ENCODE measurements at places on chromosomes 16 and 17.

GRCh38 chr16:54027995-54028394, 258.6 kb downstream of the IRX3 start:
- DNase-seq = no peak

DNA sequence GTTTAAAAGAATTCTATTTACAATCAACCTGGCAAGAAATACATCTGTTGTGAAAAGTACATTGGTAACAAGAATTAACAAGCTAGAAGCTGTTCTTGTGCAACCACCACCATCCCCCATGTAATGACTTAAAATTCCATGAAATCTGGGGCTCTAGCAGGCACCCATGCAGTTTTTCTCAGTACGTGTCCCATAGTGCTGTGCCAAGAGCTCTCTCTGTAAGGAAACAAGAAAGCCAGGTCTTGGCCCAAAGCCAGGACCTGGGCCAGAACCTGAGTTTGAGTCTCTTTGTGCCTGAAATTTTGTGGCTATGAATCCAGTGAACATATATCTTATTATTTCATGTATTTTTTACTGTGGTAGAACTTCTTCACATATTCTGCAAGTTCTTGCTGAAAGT, 46.6 kb downstream of the NUP93 start:
- DNase-seq = peak; percentile 26

DNA sequence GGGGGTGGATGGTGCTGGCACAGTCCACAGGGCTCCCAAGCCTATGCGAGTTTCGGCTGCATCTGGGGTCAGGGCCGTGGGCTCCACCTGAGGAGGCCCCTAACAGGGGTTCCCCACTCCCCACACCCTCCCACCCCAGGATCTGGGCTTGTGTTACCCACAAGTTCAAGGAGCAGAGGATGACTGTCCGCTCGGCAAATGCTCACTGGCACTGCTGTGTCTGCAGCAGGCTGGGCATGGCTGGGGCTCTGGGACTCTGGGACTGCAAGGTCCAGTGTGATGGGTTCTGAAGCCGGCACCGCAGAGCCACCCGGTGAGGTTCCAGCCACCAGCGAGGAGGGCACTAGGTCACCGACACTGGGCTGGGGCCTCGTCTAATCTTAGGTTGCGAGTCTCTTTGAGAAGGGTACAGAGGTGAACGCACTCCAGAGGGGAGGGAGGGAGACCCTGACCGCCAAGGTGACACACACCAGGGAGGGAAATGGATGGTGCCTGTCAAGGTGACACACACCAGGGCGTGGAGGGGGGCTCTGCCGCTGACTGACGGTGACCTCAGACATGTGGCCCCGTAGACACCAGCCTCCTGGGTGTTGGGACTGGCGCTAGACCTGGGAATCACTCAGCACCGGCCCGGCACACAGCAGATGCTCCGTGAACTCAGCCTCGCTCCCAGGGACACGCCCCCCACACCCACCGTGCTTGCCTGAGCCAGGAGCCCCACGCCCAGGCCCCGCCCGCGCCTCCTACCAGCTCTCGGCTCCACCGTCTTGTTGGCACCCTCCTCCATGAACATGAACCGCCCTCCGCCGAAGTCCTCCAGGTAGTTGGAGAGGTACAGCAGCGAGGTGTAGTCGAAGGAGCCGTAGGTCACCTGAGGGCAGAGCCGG, 20.5 kb upstream of the HEXD start:
- DNase-seq = no peak

GRCh38 chr16:63983401-63983800, 1138.5 kb downstream of the CDH11 start:
- no peak for DNase-seq

DNA sequence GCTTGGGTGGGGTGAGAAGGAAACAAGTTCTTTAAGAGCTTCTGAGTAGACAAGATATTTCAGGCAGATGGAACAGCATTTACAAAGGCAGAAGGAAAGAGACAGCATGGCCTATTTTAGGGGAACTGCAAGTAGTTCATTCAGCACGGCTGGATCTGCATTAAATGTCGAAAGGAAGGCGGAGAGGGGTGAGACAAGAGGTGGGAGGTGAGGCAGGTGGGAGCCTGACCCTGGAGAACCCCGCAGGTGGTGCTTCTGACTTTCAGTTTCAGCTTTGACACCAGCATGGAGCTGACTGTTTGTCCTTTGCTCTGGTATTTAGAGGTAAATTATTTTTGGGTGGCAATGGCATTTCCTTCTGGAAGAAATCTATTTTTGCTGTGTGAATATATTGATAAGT, 194.8 kb downstream of the HS3ST4 start:
- DNase-seq = no peak

- no peak for DNase-seq
Measured at GRCh38 chr16:27852681-27853080, 210.8 kb downstream of the GSG1L start.

DNA sequence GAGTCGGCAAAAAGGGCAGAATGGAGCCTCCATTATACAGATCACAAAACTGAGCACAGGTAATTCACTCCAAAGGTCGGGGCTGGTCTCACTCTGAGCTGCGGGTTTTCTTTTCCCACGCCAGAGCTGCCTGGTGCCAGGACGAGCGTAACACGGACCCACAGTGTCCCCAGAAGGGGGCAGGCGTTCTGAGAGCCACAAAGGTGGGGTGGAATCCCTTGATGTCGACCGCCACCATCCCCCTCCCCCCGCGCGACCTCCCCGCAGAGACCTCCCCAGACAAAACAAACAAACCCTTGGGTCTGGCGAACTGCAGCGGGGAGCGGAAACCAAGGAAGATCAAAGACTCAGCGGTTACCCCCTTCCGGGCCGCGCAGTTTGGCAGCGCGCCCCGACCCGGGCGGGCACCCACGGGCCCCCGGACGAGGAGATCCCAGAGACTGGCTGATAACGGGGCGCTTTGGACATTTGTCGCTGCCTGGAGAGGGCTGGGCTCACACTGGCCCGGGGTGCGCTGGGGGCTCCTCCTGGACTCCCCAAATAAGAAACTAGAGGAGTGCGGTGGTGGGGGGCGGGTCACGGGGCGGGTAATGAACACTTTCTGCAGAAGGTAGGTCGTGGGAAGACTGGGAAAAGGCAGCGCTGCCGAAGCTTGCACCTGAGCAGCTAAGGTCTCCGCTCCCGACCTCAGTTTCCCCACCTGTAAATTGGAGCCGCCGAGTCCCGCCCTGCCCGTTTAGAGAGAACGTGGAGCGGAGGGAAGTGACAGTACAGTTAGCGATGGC, 664 bp upstream of the NKD1 start:
- no peak for DNase-seq

DNA sequence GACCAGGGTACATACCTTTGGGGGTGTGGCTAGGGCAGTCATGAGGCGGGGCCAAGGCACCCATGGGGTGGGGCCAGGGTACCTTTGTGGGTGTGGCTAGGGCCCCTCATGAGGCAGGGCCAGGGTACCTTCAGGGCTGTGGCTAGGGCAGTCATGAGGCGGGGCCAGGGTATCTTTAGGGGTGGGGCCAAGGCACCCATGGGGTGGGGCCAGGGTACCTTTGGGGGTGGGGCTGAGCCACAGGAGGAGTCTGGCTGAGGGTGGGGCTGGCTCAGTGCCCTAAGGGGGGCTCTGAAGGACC, 3.5 kb downstream of the GNG13 start:
- no peak for DNase-seq

DNA sequence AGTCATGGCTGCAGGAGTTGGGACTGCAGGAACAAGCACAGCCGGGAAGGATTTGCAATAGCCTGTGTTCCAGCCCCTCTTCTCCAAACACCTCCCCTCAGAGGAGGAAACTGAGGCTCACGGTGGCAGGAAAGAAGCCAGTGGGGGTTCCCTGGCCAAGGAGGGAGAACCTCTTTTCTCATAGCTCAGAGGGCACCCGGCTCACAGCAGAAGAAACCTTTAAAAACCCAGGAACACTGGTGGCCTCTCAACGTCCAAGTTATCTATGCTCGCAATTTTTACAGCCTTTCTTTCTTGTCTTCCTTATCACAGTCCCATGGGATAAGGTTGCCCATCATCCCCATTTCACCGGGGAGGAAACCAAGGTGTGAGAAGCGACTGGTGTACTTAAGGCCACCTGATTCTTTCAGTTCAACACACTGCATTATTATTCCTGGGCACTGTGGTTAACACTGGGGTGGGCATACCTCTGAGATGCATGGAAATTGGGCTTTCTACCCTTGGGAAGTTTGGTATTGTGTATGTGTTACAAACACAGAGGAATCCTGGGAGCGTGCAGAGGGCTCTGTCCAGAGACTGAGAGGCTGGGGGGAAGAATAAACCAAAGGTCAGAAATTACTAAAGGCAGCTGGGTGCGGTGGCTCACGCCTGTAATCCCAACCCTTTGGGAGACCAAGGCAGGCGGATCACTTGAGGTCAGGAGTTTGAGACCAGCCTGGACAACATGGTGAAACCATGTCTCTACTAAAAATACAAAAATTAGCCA, 791 bp upstream of the ZNF629 start:
- DNase-seq = no peak

DNA sequence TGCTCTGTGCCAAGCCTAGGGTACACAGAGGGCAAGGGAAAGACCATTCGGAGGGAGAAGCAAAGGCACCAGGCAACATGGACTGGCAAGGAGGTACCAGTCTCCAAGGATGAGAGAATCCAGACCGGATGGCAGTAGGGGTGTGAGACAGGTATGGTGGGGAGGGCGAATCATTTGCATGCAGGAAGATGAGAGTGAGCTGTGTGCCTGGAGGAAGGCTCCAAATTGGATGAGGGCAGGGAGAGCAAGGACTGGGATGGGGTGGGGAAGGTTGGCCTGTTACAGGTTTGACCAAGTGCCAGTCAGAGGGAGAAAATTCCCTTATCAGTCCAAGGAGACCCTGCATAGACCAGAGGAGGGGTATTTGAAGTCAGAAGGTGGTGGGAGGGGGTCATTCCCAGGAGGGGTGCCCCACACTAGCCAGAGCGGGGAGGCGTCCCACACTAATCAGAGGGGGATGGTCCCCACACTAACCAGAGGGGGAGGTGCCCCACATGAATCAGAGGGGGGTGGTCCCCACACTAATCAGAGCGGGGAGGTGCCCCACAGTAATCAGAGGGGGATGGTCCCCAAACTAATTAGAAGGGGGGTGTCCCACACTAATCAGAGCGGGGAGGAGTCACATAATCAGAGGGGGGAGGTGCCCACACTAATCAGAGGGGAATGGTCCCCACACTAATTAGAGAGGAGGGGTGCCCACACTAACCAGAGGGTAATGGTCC, 737 bp downstream of the CANT1 start:
- no peak for DNase-seq

GRCh38 chr16:54875443-54875842, 55.2 kb upstream of the IRX5 start:
- DNase-seq = no peak

- peak; percentile 70 for DNase-seq
Measured at GRCh38 chr16:87207509-87207908, 109.7 kb downstream of the C16orf95 start.

GRCh38 chr17:78390241-78391050, 12.0 kb downstream of the PGS1 start:
- peak; percentile 80 for DNase-seq

DNA sequence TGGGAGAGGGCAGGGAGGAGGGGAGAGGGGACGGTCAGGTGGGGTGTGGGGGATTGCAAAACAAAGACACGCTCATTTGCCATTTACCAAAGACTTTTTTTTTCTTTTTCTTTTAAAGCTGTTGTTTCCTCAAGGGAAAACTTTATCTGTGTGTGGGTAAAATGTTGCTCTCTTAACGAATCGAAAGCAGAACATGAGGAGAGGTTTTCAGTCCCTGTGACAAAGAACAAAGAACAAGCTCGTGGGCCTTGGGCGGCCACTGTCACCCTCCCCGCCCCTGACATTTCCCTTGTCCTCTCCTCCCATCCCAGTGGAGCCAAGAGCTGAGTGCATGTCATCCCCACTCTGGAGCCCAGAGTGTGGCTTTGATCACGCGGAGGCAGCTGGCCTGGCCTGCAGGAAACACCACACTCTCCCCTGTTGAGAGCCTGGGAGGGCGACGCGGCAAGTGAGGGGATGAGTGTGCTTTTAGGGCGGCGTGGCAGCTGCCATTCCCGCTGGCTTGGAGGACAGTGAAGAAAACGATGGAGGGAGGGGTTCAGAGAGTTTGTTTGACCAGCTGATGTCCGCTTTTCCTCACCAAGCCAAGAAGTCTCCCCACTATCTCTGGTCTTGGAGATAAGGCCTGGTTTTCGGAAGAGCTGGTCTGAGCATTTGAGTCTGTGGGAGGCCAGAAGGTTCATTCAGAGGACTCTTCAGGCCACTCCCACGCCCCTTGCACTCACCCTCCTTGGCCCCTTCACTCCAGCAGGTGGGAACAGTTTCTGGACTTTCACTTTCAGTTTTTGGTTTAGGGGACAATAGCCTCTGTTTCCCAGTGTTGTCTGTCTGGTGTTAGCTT, 11.4 kb downstream of the CCR7 start:
- DNase-seq = no peak

- DNase-seq = no peak
Measured at GRCh38 chr17:6695051-6695450, 18.1 kb downstream of the SLC13A5 start.

DNA sequence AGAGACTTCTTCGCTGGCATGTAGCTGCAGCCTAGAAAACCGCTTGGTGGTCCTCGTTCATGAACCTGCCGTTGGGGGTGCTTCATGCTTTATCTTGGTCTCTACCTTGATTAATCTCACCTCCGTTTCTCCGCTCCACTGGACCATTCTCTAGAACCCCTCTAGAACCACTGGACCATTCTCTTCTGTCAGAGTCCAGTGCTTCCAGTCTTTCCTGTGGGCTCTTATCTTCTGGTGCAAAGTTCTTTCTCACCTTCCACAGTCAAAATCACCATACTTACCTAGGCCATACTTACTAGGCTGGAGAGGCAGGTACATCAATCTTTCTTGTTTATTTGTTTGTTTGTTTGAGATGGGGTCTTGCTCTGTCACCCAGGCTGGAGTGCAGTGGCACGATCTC, 71.4 kb downstream of the PITPNC1 start:
- no peak for DNase-seq

DNA sequence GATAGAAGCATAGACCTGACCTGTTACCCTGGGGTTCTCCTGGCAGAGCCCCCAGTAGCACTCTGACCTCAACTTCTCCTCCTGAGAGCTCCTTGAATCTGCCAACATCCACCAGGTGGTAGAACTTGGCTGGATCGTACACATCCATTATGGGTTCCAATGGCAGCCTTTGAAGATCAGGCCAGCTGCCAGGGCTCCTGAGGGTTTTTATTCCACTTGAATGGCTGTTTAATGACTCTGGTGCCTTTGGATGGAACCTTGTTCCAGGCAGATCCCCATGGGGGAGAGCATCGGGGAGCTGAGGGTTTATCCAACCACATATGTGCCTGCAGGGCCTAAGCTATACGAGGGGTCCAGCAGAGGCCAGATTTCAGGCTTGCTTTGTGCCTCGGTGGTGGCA, 47.1 kb upstream of the CLEC19A start:
- no peak for DNase-seq

- DNase-seq = no peak
Measured at GRCh38 chr16:81650982-81651562, 128.0 kb upstream of the PLCG2 start.

All from astrocyte of the cerebellum (primary cell).